ENCODE measurements at places on chromosomes 5 and 9.
A peak's percentile ranks its signal among the peaks of the same experiment; 100 is the strongest.

DNA sequence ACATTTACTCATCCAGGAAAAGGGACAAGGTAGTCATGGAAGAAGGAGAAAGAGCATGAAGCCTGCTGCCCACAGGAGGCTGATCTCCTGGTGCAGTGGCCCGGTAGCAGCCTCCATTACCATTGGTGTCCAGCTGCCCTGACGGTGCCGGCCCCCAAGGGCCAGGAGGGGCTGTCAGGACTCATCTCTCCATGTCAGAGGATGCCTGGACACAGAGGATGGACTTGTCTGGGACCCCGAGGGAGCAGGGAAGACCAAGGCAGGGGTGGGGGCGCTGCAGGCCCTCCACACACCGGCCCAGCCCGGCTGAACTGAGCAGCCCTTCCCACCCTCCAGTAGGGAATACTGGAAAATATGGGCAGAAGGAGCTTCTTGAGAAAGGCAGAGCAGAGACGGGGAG is 52.2 kb downstream of the IRX2 start:
- DNase-seq: no peak

DNA sequence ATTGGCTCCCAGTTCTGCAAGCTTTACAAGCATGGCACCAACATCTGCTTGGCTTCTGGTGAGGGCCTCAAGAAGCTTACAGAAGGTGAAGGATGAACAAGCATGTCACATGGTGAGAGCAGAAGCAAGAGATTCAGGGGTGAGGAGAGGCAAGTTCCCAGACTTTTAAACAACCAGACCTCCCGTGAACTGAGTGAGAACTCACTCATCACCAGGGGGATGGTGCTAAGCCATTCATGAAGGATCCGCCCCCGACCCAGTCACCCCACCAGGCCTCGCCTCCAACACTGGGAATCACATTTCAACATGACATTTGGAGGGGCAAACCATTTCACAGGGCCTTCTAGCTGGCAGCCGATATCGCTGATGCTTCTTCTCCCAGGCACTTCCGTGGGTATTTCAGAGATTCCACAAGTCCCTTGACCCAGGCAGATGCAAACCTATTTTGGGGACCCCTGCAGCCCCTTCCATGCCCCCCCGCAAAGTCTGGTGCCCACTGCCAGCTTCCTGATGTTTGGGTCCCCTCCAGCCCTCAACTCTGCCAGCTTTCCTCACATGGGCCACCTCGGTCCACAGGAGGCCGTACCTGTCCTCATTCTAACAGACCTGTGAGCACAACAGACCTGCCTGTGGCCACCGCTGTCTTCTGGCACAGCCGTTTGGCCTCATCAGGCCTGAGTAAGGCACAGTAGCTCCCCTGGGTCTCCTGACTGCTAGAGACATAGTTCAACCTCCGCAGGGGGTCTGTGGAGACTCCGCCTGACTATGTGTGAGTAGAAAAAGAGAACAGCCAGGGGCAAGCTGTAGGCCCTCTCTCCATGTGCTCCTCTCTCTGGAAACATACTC is 60.7 kb upstream of the ANGPTL2 start:
- no peak for DNase-seq

DNA sequence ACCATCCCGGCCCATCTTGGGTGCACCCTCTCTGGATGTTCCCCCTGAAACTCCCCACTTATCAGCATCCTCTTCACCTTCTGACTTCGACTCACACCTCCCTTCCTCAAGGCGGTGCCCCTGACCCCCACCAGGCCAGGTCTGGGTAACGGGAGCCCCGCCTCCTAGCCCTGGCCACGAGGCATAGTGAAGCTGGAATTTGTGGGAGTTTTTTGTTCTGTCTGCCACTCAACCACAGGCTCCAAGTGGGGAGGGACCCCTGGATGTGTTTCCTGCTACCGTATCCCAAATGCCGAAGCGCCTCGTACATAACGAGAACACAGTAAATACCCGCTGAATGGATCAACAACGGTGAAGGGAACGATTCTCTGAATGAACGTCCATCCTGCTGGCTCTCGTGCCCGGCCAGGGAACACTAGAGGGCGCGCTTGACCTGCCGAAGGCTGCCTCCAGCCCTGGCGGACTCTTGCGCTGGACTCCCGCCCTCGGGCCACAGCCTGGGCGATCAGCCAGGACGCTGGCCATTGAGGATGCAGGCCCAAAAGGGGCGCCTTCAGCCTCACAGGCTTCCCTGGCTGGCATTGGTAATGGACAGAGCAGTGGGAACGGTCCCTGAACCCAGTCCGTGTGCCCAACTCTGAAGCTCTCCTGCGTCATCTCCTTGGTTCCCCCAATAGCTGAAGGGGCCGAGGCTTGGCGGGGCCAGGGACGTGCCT is 47.3 kb upstream of the PHYKPL start:
- peak; percentile 93 for DNase-seq

- no peak for DNase-seq
Measured at GRCh38 chr5:135060021-135060420, 26.0 kb upstream of the PITX1 start.

DNA sequence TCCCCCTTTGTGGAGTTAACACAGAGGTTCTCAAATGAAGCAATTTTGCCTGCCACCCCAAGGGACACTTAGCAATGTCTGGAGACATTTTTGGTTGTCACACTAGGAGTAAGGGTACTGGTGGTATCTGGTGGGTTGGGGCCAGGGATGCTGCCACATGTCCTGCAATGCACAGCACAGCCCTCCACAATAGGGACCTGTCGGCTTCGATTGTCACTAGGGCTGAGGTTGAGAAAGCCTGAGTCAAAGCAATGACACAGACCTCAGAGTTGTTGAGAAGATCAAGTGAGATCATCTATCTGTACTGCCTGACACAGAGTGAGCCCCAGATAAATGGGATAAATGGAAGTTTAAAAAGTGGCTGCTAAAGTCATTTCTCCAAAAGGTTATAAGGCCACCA is 249.2 kb upstream of the KLF4 start:
- no peak for DNase-seq

DNA sequence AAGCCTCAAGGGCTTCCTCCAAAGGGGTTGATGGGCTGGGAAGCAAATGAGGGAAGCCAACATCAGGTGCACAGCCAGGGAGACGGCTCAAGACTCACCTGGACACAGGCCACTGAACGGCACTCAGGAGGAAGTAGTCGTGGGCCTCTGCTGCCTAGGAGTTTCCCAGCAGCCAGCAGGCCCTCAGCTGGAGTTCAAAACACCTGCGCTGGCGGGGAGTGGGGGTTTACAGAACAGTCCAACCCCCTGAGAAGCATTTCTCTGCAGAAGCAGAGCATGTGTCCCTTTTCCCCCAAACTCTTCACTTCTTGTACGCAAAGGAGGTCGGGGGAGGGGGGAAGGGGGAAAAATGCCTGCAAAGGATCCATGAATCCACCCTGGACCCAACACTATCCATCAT is 2.3 kb downstream of the WHRN start:
- DNase-seq: no peak

DNA sequence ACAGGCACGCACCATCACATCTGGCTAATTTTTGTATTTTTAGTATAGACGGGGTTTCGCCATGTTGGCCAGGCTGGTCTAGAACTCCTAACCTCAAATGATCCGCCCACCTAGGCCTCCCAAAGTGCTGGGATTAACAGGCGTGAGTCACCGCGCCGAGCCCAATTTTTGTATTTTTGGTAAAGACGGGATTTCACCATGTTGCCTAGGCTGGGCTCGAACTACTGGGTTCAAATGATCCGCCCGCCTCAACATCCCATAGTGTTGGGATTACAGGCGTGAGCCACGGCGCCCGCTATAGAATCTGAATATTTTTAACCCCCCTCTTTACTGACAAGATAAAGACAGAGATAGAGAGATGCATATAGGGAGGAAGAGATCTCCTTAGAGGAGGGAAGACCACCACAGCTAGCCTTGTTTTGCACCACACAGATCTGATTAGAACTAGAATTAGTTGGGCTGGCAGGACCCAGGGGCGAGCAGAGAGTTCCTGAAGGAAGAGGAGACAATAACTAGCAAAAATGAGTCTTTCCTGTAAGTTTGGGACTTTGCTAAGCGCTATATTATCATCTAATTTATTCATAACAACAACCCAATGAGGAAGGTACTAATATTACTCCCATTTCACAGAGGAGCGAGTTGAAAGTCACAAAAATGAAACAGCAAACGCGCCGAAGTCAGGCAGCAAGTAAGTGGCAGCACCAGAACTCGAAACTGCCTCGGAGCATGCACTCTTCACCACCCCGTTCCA is 1.5 kb upstream of the ANKHD1 start:
- no peak for DNase-seq

DNA sequence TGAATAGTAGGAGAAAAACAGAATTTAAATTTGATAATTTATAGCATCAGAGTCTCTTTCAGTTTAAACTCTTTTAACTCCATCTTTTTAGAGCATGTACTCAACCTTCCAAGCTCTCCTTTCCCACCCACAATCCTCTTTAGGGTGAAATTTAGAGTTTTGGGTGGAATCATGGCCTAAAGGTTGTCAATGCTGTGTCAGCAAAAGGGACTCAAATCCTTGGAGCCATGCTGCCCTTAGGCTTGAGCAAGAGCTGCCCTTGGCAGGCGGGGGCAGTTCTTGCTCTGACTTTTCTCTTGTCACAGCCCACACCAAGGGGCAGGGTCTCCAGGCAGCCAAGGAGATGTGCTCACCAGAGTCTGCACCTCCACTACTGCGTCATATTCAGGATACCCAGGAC is 102.4 kb downstream of the MTX3 start:
- DNase-seq: no peak

- DNase-seq: peak; percentile 10
Measured at GRCh38 chr5:151123897-151124751, 33.5 kb downstream of the ANXA6 start.

DNA sequence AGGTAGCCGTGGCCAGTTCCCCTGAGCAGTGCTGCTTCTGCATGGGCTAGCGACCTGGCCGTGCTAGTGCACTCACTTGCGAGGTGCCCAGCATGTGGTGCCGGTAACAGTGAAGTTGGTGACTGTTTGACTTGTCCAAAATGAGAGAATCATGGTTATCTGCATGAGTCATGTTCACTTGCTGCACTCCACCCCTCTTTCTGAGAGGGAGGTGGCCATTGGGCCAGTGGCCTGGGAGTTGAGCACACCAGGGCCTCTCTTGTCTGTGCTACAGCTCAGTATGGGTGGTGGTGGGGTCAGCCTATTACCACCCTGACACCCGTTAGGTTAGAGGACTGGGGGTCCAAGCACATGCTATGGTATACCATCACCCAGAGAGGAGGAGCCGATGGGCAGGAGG is 55.4 kb upstream of the GARNL3 start:
- no peak for DNase-seq

DNA sequence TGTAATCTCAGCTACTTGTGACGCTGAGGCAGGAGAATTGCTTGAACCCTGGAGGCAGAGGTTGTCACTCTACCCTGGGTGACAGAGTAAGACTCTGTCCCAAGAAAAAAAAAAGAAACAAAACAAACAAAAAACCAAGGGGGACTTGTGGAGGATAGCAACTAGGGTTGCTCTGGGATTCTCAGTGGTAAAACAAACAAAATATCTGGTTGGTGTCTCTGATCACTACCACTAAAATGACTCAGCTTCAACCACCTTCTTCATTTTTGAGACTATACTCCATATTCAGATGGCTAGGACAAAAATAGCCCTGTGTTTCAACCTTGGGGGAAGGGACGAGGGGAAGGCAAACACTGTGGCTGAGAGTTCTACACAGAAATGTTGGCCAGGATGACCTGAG is 110.3 kb downstream of the ARRDC3 start:
- peak; percentile 34 for DNase-seq

- no peak for DNase-seq
Measured at GRCh38 chr5:82491397-82491796, 213.2 kb upstream of the RPS23 start.

- no peak for DNase-seq
Measured at GRCh38 chr5:29853711-29854220, 1339.7 kb upstream of the CDH6 start.

- DNase-seq: no peak
Measured at GRCh38 chr9:84153885-84154284, 173.3 kb downstream of the RMI1 start.

- no peak for DNase-seq
Measured at GRCh38 chr9:135039266-135039870, 48.1 kb upstream of the OLFM1 start.

DNA sequence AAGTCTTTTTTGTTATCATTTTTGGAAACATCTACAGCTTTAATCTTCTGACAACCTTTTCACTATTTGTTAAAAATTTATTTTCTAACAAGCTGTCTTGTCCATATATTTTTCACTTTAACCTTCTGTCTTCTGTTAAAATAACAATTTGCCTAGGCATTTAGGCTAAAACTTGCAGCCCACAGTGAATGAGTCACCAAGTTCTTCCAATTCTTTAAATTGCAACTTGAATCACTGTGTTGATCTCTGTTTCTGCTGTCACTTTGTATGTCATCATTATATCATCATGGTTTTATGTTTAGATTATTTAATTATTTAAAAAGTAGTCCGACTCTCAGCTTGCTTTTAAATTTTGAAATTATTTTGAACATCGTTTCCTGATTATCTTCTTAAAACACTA is 473.8 kb upstream of the PTPRD start:
- DNase-seq: no peak

- no peak for DNase-seq
Measured at GRCh38 chr5:160959804-160960203, 107.8 kb upstream of the ATP10B start.

DNA sequence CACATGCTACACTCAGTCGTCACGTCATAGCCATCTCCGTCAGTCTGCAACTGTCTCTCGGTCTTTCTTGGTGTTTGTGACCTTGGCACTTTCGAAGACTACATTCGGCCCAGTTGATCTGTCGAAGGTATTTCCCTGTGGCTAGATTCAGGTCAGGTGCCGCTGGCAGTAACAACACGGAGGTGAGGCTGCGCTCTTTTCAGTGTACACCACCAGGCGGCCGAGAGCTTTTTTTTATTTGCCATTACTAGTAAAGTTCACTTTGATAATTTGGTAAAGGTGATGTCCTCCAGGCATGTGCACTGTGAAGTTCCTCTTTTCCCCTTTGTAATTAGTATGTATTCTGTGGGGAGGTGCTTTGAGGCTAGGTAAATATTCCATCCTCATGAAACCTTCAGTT is 49.7 kb downstream of the RNF130 start:
- no peak for DNase-seq

DNA sequence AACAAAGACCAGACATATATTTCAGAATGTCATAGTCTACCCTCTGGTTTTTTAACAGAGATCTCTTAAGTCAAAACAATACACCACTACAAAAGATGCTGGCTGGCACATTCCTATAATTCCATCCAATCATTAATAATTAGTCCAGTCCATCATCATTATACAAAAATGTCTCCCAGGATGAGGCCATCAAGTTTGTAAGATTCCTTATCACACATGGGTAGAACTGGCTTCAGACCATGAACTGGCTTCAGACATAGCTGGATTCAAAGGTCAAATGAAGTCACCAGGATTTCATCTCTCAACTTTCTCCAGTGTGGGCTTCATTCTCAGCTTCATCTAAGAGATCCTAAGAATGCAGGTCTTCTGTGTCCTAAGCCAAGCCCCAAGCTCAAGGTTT is 147.1 kb downstream of the ENC1 start:
- no peak for DNase-seq
